ENCODE measurements at places on chromosomes 5 and 9. TPM values are rescaled to one million over a fixed set of nuclear protein-coding genes. Genes with fewer than 3 reads are reported as not detected.

DAB2IP gene
- total RNA-seq, result 0.02 TPM

TUSC1 gene
- total RNA-seq, result 0.59 TPM

TRPM6 gene
- 0.07 TPM for total RNA-seq

LCN6 gene
- not detected for total RNA-seq

RIMOC1 gene
- 26.7 TPM for total RNA-seq

CBY3 gene
- 0.71 TPM for total RNA-seq

PCDHGB3 gene
- not detected for total RNA-seq

KLF4 gene
- total RNA-seq, result 0.88 TPM

PRKAA1 gene
- total RNA-seq, result 63.9 TPM

MIER3 gene
- 16.0 TPM for total RNA-seq

CATSPER3 gene
- total RNA-seq, result 0.69 TPM

GADD45G gene
- 1.2 TPM for total RNA-seq

NDUFS6 gene
- total RNA-seq, result 18.8 TPM

CDC20B gene
- total RNA-seq, result not detected

FAM193B gene
- 63.6 TPM for total RNA-seq

TSLP gene
- total RNA-seq, result 0.54 TPM

CXCL14 gene
- total RNA-seq, result not detected

KIAA0825 gene
- 1.3 TPM for total RNA-seq

AMBP gene
- total RNA-seq, result not detected
